Activated CD8-positive, alpha-beta memory T cell treated with anti-CD3 and anti-CD28 coated beads, Interleukin-2, amount 10 ng/mL, durations not matched to agents 7 days and 5 days (primary cell): ENCODE measurements at places on chromosomes 16 and 17. TPM values are rescaled to one million over a fixed set of nuclear protein-coding genes. Genes with fewer than 3 reads are reported as not detected.

ACSM2A gene
- total RNA-seq: 0.26 TPM

NTN1 gene
- not detected for total RNA-seq

C17orf78 gene
- not detected for total RNA-seq

KRT24 gene
- not detected for total RNA-seq

CCR7 gene
- total RNA-seq: 43.5 TPM

PRKCB gene
- 98.5 TPM for total RNA-seq

MYCBPAP gene
- total RNA-seq: 13.9 TPM

NKD1 gene
- 0.33 TPM for total RNA-seq

SOST gene
- not detected for total RNA-seq

NLE1 gene
- total RNA-seq: 23.0 TPM

CD300LF gene
- total RNA-seq: not detected

PRR35 gene
- not detected for total RNA-seq

RNF112 gene
- 0.14 TPM for total RNA-seq

USH1G gene
- not detected for total RNA-seq

C17orf107 gene
- 0.98 TPM for total RNA-seq

KRT32 gene
- not detected for total RNA-seq

ASPHD1 gene
- 0.33 TPM for total RNA-seq

ST6GALNAC2 gene
- total RNA-seq: not detected

CPNE7 gene
- total RNA-seq: 0.38 TPM

ZNF597 gene
- 2.6 TPM for total RNA-seq

LDHD gene
- total RNA-seq: not detected

ELMO3 gene
- 9.8 TPM for total RNA-seq

CORO1A gene
- 1,875 TPM for total RNA-seq

SLC35G6 gene
- total RNA-seq: not detected

C16orf96 gene
- total RNA-seq: 0.14 TPM

RCVRN gene
- total RNA-seq: not detected

CACNG3 gene
- total RNA-seq: not detected

CLEC10A gene
- not detected for total RNA-seq

RAP1GAP2 gene
- 26.2 TPM for total RNA-seq

TSR3 gene
- 52.9 TPM for total RNA-seq

PYDC1 gene
- not detected for total RNA-seq

TM4SF5 gene
- not detected for total RNA-seq

SMIM5 gene
- total RNA-seq: not detected

CNGB1 gene
- total RNA-seq: not detected

ALOXE3 gene
- not detected for total RNA-seq
